Activated T-helper 1 cell treated with anti-CD3 and anti-CD28 coated beads, Interleukin-2, amount 50 U/mL, for 16 hours (primary cell): ENCODE measurements at places on chromosomes 5 and 9.

GRCh38 chr5:93807846-93808245 is 66.4 kb upstream of the POU5F2 start:
- DNase-seq, result no peak

DNA sequence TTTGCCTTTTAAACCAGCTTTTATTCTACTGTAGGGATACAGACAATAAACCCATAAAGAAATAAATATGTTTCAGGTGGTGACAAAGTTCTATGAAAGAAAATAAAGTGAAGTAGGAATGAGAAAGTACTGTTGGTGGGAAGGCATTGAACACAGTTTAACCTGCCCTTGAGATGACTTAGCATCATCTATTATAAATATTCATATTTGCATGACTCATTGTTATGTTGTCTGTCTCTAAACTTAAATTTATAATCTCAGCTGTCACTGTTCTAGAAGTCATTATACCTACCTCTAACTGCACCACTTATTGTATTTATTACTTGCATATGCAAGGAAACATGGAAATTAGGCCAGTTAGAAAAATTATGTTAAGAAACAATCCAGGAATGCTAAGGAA is 202.2 kb downstream of the CHSY3 start:
- DNase-seq, result no peak

GRCh38 chr5:158492841-158493242 is 606.9 kb downstream of the EBF1 start:
- DNase-seq, result no peak

GRCh38 chr5:4628645-4629385 is 511.3 kb upstream of the ADAMTS16 start:
- no peak for DNase-seq

DNA sequence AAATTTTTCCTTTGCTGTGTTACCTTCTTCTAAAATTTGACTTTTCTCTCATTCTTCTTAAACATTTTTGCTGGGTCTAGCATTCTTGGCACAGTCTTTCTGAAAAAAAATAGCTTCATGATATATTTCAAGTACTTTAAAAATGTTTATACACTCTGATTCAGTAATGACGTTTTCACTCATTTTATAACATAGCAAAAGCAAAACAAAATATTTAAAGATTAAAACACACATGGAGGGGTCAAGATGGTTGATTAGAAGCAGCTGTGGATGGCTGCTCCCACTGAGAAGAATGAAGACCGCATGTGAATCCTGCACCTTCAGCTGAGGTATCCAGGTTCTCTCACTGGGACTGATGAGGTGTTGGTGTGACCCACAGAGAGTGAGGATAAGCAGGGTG is 188.2 kb downstream of the SGCD start:
- DNase-seq, result no peak

DNA sequence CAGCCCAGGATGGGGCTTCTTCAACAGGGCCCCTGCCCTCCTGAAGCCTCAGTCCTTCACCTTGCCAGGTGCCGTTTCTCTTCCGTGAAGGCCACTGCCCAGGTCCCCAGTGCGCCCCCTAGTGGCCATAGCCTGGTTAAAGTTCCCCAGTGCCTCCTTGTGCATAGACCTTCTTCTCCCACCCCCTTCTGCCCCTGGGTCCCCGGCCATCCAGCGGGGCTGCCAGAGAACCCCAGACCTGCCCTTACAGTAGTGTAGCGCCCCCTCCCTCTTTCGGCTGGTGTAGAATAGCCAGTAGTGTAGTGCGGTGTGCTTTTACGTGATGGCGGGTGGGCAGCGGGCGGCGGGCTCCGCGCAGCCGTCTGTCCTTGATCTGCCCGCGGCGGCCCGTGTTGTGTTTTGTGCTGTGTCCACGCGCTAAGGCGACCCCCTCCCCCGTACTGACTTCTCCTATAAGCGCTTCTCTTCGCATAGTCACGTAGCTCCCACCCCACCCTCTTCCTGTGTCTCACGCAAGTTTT is 23.6 kb downstream of the PCDHGC5 start:
- peak; percentile 84 for DNase-seq

GRCh38 chr9:136977223-136977622 is at the start of gene PTGDS:
PTGDS (plus strand) TSS chr9:136977504; CDS start chr9:136977579, 75 bp downstream.
- no peak for DNase-seq

DNA sequence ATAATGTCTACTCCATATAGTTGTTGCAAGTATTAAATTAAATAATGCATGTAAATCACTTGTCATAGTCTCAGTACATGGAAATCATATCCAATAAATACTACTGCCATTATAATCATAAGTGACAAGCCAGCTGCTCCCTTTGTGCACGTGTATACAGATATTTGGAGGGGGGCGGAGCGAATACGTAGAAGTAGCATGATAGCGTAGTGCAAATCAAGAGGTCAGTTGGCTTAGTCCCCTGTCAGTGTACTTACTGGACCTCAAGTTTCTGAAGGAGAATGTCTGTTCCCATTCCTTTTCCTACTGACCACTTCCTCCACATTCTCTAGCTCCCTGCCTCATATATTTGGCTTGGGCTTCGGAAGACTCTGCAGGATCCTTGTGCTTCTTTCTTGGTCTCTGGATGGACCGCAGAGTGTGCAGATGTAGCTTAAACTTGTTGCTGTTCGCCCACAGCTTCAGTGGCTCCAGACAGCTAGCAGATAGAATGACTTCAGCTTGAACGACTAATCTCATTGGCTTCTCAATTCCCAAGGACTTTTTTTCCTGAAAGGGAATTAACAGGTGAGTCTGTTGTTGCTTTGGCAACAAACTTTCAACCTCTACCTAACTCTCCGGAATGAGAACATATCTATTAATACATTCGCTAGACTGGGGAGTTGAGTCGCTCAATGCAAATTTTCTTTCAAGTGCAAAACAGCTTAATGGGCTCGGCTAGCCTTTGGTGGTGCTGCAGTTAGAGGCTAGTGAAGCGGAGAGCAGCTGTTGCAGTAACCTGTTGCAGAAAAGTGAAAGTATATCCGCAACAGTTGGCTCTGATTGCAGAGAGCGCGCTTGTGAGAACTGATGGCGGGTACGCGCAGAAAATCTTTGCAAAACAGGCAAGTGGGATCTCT is at the start of gene PCDHB1:
Gene PCDHB1, plus strand, starts transcription at position 753 of the 899 bp plus-strand sequence. Its CDS starts 97 bp downstream, at position 850.
- DNase-seq, result no peak

GRCh38 chr5:119355244-119355638 is 578 bp upstream of the TNFAIP8 start:
- no peak for DNase-seq

DNA sequence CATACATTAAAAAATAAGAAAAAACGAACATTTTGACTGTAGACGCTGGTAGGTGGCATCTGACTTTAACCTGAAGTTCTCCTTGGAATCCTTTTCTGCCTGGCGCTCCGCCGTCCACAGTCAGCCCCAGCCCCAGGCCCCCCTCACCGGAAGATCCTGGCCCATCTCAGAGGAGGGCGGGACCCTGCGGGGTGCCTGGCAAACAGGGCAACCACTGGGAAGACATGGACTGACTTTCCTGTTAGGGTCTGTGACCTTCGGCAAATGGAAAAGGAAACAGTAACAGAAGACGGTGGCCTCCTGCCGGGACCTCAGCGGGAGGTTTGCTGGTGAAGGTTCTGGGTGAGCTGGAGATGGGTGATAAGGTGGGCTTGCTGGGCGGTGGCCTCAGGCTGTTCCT is 11.7 kb upstream of the EGR1 start:
- DNase-seq, result no peak

- DNase-seq, result no peak
These were observed 33.3 kb upstream of the SPATA31D4 start for GRCh38 chr9:81894891-81895290.

DNA sequence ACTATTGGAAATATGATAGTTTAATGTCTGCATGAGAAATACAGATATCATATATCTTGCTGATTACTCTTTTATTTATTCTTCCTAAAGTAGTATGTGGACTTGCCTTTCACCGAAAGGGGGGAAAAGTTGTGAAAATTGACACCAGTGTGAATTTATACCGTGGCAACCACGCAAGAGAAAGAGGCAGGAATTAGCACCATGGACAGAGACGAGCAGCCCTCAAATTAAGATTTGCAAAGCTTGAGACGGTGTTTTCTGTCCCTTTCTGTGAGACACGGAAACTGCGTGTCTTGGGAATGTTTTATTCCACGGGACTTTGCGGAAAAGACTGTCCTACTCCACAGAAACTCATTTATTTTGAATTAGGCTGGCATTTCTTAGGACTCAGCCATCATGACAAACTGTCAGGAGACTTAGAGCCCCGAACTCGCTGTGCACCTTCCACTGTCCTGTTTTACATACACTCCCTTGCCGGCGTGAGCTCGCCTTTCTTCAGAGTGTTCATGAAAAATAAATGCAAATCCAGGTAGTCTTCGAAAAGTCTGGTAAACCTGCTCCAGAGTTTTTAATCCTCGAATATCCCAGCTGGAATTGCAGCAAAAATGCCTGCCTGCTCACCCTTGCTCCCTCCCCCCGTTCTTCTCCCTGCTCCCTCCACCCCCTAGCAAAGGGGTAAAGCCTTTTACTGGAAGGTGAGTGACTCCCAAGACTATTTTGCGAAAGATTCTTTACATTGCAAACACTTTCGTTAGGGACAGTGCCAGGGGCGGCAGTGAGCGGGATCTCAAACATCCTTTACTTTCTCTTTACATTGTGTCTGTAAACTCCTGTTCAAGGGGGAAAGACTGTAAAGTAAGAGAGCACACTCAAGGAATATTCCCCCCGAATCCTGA is 3.8 kb upstream of the ELAVL2 start:
- DNase-seq, result no peak

- no peak for DNase-seq
These were observed 169.4 kb downstream of the MAPKAP1 start for GRCh38 chr9:125537442-125538091.

DNA sequence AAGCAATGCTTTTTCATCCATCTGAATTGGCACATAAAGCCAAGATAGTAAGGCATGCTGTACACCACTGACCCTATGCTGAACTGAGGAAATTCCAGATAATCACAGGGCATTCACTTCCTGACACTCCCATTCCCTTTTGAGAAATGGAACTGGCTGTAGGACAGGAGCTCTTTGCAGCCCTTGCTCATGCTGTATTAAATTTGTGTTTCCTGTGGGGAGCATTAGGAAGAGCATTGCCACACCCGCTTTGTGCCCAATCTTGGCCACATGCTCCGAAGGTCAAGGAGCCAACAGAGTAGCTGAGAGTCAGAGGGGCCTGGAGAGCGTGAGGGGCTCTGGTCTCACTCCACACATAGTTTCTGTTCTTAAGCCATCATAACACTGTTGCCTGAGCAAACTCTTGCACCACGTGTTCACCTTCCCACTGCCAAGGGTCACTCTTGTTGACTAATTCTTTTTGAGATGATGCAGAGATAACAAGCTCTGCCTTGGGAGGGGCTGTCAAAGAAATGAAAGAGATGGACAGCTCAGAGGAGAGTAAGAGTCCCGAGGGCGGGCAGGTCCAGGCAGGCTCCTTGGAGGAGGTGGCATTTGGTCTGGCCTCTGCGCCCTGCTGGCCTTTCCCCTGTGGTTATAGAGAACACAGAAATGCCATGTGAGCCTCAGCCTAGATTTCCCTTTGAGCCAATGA is 31.7 kb upstream of the ARAP3 start:
- DNase-seq, result no peak

- no peak for DNase-seq
These were observed 220.1 kb downstream of the PRR16 start for GRCh38 chr5:120684213-120684612.

DNA sequence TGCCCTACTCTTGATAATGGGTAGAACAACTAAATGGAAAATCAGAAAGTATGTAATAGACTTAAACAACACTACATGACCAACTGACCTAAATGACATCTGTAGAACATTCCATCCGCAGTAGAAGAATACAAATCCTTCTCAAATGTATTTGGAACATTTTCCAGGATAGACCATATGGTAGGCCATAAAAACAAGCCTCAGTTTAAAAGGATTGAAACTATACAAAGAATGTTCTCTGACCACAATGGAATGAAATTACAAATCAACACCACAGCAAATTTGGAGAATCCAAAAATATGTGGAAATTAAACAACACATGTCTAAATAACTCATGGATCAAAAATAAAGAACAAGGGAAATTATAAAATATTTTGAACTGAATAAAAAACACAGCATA is 189.2 kb downstream of the NDUFS4 start:
- no peak for DNase-seq

- no peak for DNase-seq
These were observed 622.3 kb upstream of the PTPRD start for GRCh38 chr9:11235061-11235460.

- DNase-seq, result no peak
These were observed 249.6 kb upstream of the EDIL3 start for GRCh38 chr5:84634256-84634655.

GRCh38 chr9:81372628-81373191 is 316.6 kb downstream of the TLE1 start:
- DNase-seq, result no peak
